T-cell (primary cell): ENCODE measurements at places on chromosomes 5 and 9. TPM values are rescaled to one million over a fixed set of nuclear protein-coding genes. Genes with fewer than 3 reads are reported as not detected.

Gene CXCL14
- total RNA-seq, result not detected

Gene EIF4EBP3
- 21.1 TPM for total RNA-seq

Gene HAVCR2
- total RNA-seq, result 4.5 TPM

Gene KCNN2
- not detected for total RNA-seq

Gene PCDHB10
- total RNA-seq, result not detected

Gene XRCC4
- total RNA-seq, result 4.2 TPM

Gene FBLL1
- not detected for total RNA-seq

Gene SHISAL2B
- total RNA-seq, result not detected

Gene RNF208
- total RNA-seq, result 1.5 TPM

Gene IFNA13
- not detected for total RNA-seq

Gene EIF4E1B
- not detected for total RNA-seq

Gene CORO2A
- total RNA-seq, result 10.6 TPM

Gene GPR21
- total RNA-seq, result 1.7 TPM

Gene C1QTNF3
- 5.4 TPM for total RNA-seq
